ENCODE measurements at places on chromosomes 7 and 10.

- DNase-seq: no peak
Observed at GRCh38 chr10:101588879-101589278, 758 bp downstream of the DPCD start.

GRCh38 chr10:58573144-58573543 lies 60.5 kb downstream of the BICC1 start:
- DNase-seq: no peak

DNA sequence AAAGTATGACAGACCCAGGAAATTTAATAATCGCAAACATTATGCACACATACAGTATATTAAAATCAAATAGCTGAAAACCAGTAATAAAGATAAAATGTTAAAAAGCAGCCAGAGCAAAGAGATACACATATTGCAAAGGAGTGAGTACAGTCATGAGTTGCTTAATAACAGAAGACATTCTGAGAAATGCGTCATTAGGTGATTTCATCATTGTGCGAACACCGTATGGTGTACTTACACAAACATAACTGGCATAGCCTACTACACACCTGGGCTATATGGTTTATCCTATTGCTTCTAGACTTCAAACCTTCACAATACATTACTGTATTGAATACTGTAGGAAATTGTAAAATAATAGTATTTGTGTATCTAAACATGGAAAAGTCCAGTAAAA lies 367.6 kb downstream of the NXPH1 start:
- no peak for DNase-seq

GRCh38 chr10:54905578-54906192 lies 104.7 kb upstream of the PCDH15 start:
- DNase-seq: no peak

- no peak for DNase-seq
Observed at GRCh38 chr7:81929386-81929785, 159.5 kb upstream of the HGF start.

DNA sequence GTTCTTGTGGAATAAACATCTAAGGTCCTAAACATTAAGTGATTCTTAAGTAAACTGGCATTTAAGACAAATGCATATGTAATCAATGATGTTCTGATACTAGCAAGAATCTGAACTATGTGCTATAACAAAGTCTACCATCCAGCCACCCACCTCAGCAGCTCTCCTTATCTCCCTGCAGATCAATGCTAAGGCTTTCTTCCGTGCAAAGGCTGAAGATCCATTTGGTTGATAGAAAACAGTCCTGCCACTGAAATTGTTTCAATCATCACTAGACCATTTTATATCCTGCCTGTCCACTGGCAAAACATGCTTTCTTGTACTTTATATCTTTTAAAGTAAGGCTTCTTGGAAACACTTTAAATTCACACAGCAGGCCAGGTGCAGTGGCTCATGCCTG lies 6.3 kb upstream of the SMKR1 start:
- DNase-seq: no peak
